ENCODE measurements at places on chromosomes 2 and 18. TPM values are rescaled to one million over a fixed set of nuclear protein-coding genes. Genes with fewer than 3 reads are reported as not detected.

- no peak for DNase-seq
Measured at GRCh38 chr18:31129398-31130115, 27.3 kb upstream of the DSC2 start.

DNA sequence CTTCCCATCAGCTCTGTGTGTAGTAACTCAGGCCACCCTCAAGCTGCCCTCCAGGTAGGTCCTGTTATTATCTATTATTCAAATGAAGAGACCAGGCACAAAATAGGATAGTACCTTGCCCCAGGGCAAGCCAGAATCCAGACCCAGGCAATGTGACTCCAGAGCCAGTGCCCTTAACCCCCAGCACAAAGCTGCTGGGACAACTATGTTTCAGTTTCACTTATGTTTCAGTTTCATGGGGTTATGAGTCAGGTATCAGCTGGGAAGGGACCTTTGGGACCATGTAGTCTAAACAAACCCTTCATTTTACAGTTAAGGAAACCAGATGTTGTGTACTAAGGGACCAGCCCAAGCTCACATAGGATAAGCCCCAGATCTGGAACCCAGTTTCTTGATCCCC lies 10.0 kb downstream of the HK2 start:
- no peak for DNase-seq

DNA sequence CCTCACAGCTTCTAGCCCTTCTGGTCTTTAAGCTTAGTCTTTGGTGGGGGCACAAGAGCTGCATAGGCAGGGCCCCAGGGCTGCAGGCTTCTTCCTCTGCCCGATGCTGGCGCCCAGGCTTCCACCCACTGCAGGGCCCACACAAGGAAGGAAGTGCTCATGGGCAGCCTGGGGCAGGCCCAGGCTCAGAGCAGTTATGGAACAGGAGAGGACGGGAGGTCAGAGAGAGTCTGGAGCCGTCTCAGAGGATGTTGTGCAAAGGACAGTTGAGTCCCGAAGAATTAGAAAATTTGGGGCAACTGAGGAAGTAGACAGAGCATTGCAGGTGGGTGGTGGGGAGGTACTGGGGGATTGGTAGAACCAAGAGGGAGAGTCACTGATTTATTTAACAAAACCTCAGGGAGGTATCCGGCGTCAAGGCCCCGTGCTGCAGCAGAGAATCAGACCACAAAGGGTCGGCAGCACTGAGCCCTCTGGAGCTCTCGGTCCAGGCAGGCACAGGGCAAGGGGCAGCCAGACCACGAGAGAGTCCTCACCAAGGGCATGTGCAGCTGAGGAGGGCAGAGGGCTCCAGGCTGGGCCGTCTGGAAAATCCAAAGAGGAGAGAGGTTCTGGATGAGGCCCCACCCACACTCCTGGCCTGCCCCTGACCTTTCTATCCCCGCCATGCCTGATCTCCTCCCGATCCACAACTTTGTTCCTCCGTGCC lies 110.8 kb upstream of the GLI2 start:
- DNase-seq = no peak

DNA sequence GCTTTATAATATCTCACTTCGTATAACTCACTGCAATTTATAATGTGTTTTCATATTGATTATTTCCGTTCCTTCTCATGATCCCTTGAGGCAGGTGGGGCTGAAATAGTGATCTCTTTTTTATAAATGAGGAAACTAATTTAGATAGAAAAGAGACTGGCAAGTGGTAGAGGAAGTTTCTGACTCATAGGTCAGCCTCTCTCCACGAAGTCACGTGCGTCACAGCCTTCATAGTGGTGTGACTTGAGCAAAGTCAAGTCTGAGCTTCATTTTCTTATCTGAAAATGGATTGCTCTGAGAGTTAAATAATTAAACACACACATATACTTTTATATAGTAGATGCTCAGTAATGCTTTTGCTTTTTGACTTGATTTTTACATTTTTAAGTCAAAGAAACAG lies 19.9 kb downstream of the ABCG5 start:
- DNase-seq = no peak

Gene PDCD1
- not detected for total RNA-seq

Gene IL37
- not detected for total RNA-seq

Measured in occipital lobe (tissue), 3 donors.